ENCODE measurements at places on chromosomes 16 and 17.

- DNase-seq, result no peak
Observed at GRCh38 chr16:50534958-50535357, 13.2 kb upstream of the NKD1 start.

DNA sequence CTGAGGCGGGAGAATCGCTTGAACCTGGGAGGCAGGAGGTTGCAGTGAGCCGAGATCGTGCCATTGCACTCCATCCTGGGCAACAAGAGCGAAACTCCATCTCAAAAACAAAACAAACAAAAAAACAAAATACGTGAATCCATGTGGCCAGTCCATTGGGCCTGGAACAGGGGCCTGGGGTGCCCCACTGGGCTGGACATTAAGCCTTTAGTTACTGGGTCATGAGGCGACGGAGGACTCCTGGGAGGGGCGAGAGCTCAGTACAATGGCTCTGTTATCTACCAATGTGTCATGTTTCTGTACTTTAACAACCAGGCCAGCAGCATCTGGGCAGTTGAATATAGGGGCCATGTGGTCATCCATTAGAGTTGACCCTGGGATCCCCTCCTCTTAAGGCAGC is 18.9 kb upstream of the CLEC18A start:
- DNase-seq, result no peak

GRCh38 chr16:86910161-86910769 is 331.9 kb downstream of the FOXL1 start:
- no peak for DNase-seq

GRCh38 chr16:2881783-2882649 is 999 bp upstream of the FLYWCH2 start:
- DNase-seq, result no peak

GRCh38 chr17:39750131-39751015 is 12.6 kb downstream of the GRB7 start:
- DNase-seq, result no peak

- DNase-seq, result peak; percentile 42
Observed at GRCh38 chr17:4881761-4882555, 17.4 kb upstream of the C17orf107 start.

- DNase-seq, result peak; percentile 35
Observed at GRCh38 chr17:78665952-78666920, 89.0 kb upstream of the DNAH17 start.

DNA sequence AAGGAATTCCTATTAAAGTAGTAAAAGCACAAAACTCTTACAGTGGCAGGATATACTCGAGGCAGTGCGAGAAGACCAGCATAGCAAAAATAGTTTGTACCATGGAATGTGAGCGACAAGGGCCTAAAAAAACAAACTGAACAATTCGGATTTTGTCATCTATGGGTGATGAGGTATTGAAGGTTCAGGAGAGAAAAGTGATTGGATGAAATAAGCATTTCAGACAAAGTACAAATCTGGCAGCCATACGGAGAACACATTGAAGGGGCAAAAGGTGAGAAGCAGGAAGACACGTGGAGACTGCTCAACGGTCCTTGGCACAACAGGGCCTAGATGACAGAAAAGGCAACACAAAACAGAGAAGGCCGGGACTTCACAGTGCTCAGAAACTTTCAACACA is 22.5 kb downstream of the MYH10 start:
- no peak for DNase-seq

DNA sequence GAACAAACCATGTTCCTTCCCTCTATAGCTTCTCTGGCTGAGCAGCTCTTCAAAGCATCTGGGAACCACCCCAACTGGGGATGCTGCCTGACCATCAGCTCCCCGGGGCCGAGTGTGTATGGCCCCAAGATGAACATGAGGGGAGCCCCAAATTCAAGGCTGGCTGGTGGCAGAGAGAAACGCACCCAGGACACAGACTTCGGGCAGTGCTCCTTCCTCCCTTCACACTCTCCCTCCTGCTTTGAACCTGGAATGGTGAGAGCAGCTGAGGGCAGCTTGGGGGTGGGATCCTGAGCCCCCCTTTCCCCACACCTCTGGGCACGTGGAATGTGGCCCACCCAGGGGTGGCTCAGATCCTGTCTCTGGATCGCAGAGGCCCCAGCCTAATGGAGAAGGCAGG is 17.2 kb downstream of the TLE7 start:
- DNase-seq, result no peak

GRCh38 chr17:73058022-73058421 is 34.5 kb downstream of the SLC39A11 start:
- DNase-seq, result no peak

DNA sequence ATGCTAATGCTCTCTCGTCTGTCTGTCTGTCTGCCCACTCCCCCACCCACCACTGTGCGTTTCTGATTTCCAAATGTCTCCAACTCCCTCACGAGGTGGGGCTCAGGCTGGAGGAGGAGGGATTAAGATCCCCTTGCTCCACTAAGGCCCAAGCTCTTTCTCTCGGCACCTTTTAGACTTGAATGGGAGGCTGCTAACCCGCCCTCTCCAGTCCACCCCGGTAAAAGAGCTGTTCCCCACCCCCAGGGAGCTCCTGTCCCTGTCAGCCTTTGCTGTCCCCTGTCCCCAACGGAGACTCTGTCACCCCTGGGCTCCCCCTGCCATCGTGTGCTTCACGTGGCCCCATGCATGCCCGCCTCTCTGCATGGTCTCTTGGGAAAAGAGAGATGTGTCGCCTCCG is 68.5 kb upstream of the PLCG2 start:
- no peak for DNase-seq

DNA sequence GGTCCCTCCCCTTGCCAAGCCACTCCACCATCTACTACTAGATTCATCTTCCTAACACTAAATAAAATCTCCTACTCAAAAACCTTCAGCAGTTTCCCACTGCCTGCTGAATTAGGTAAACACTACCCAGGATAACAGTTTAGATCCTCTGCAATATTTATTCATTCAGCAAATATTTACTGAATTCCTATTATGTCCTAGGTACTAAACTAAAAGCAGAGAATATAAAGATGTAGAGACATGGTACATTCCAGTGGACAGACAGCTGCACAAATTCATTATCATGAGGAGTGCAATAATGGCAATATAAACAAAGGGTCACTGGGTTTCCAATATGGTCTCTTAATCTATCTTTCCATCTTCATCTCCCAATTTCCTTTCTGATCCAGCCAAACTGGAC is 30.7 kb upstream of the HOXB13 start:
- DNase-seq, result peak; percentile 0

- DNase-seq, result no peak
Observed at GRCh38 chr16:22071331-22071910, 20.9 kb upstream of the VWA3A start.

- DNase-seq, result no peak
Observed at GRCh38 chr16:49473773-49474172, 100.2 kb downstream of the C16orf78 start.

DNA sequence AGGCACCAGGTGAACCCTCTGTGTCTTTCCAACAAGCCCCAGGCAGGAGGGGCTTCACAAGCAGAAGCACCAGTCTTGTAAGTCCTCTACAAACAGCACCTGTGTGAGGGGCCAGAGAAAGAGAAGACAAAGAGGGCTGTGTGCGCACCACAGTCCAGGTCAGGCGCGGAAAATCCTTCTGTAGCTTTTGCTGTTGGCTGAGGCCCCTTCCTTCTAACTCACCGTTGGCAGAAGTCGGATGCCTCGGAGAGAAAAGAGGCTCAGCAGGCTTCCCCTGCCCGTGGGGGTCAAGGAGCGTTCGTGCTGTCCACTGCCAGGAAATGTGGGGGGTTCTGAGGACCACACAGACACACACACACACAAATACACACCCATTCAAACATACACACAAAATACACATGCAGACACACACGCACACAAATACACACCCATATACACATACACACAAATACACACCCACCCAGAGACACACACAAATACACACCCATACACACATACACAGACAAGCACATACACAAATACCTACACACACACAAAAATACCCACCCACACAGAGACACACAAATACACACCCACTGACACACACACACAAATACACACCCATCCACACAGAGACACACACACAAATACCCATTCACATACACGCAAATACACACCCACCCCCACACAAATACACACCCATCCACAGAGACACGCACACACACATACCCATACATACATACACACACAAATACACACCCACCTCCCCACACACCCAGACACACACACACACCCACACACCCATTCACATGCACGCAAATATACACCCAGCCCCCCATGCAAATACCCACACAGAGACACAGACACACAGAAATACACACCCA is 6.8 kb downstream of the ZG16B start:
- DNase-seq, result no peak

DNA sequence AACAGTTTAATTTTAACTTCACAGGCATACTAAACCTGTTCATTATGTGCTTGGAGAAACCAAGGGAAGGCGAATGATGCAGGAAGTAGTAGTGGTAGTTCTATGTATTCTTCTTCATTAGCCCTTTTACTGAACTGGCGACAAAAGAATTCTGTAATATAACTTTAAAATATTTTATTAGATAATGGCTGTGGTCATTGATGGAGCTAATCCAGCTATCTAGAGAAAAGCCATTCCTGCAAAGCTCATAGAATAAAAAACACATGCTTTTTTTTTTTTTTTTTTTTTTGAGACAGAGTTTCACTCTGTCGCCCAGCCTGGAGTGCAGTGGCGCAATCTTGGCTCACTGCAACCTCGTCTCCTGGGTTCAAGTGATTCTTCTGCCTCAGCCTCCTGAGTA is 23.5 kb downstream of the TANC2 start:
- DNase-seq, result no peak

DNA sequence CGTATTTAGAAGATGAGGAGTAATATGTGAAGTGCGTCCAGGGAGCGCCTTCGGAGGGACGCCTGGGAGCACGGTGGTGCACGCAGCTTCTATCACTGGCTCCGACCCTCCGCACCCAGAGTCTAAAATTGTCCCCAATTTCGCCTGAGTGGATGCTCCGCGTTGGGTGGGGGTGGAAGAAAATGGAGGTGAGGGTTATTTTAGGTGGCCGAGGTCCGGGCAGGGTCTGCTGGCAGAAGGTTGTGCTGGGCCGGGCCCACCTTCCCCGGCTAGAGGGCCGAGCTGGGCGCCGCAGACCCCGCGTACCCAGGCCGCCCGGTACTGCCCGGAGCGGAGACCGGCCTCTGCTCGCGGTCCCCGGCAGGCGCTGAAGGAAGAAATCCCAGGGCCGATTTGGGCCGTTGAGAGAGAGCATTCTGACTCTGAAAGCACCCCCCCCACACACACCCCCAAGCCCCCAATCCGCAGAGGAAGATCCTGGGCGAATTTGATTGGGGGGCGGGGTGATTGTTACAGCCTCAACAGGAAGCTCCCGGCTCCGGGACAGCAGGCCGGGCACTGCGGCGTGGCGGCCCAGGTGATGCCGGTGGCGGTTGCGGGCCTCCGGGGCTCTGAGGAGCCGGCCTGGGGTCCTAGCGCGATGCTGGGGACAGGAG is 3.0 kb downstream of the BAHCC1 start:
- DNase-seq, result no peak

- no peak for DNase-seq
Observed at GRCh38 chr17:80624864-80625263, 80.2 kb downstream of the RPTOR start.

DNA sequence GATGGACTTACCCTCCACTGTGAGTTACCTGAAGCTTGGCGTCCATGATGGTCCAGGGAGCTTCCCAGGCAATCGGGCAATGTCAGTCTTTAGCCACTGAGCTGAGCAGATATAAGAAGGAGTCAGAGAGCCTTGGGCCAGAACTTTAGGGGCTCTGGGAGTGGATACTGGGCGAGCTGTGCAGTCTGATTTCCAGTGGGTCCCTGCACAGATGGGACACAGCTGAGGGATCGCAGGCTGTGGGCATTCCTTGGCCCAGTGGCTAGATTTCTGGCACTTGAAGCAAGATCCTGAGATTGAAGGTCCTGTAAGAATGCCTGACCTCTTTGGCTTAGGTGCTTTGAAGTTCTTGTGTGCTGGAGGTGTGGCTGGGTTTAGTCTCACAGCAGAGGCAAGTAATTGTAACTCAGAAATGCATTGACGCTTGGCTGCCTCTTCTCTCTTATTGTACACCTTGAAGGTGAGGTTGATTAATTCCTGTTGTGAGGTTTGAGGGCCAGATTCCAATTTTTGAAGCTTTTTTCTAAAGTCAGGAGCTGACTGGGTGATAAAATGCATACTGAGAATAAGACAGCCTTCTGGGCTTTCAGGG is 2283.8 kb downstream of the TP53TG3F start:
- no peak for DNase-seq

- no peak for DNase-seq
Observed at GRCh38 chr17:51674579-51675255, 414.4 kb downstream of the UTP18 start.

DNA sequence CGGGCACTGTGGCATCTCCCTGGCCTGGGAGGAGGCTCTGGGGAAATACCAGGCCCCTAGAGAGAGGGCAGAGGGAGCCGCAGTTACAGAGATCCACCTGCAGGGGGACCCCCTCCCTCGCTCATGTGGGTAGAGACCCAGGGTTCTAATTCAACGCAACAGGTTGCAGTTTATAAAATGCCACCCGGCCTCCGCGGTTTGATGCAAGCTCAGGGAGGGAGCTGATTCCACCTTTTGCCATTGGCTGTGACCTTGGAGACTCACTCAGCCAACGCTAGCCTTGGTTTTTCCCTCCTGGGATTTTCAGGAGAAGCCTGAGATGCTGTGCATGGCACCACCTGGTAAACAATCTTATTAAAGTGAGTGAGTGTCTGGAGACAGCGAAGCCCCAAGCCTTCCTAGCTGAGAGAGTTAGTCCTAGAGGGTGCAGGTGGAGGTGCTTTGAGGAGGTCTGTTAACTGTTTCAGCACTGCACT is 12.1 kb downstream of the TTLL6 start:
- DNase-seq, result peak; percentile 82

DNA sequence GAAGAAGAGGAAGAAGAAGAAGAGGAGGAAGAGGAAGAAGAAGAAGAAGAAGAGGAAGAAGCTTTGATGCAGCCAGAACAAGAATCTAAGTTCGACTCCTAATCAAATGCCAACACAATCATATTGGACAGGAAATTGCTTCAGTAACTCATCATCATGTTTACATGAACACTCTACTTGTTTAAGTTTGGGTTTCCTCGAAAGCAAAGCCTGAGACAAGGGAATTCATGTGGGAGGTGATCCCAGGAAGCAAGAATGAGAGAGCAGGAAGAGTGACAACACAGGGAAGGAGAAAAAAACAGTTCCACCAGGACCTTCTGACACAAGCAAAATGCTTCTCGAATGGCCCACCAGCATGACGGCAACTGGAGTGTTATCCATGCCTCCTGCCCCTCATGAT is 279.0 kb downstream of the PMP22 start:
- DNase-seq, result no peak
